ENCODE measurements at places on chromosomes 1 and 21.

DNA sequence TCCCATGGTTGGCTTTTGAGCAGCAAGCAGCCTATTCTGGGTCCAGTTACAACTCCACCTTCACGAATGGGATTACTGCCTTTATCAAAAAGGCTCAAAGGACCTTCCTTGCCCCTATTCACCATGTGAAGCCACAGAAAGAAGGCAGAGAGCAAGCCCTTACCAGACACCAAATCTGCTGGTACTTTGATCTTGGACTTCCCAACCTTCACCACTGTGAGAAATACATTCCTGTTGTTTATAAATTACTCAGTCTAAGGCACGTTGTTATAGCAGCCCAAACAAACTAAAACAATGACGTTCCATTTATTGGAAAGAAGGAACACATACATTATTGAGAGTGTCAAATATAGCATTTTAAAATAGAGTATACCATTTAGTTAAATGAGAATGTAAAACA is 1557.9 kb downstream of the PLA2G4A start:
- no peak for DNase-seq

GRCh38 chr1:168673974-168674683 is 54.9 kb downstream of the DPT start:
- DNase-seq: no peak

- DNase-seq: no peak
Observed at GRCh38 chr1:52725903-52726264, 369 bp upstream of the ZYG11B start.

DNA sequence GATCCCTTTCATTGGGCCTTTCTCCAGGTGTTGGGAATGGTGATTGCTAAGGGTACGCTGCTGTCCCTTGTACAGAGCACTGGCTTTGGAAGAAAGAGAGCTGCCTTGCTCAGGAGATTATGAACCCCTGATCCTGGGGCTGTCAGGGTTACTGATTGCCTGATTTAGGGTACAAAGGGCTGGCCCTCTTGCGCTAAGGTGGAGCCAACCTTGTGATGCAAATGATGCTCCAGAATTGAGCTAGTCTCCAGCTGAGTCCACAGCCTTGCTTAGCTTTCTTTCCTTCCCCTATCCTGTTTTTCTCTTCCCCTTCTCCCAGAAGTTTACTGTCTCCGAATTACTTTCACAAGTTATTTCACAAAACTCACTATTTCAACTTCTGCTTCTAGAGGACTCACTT is 334.7 kb downstream of the AMY1C start:
- DNase-seq: no peak

- DNase-seq: no peak
Observed at GRCh38 chr21:16536140-16536539, 806.4 kb downstream of the USP25 start.

GRCh38 chr1:57218487-57219079 is 205.3 kb downstream of the DAB1 start:
- no peak for DNase-seq

- DNase-seq: no peak
Observed at GRCh38 chr1:2429780-2430591, 17.6 kb upstream of the PEX10 start.
